ENCODE measurements at places on chromosomes 5 and 9.

DNA sequence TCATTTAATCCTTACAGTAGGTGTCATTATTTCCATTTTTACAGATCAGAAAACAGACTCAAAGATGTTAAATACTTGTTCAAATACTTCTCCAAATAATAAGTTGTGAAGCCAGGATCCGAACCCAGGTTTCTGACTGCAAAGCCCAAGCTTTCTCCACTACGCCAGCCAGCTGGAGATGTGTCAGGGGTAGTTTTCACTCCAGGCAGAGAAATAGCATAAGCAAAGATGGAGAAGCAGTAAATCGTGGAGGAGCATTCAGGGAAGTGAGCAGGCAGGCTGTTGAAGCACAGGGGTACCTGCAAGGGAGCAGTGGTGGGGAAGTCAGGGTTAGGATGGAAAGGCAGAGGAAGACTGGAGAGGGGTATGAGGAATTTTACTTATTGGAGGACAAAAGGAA lies 2.9 kb downstream of the TLN1 start:
- no peak for DNase-seq

DNA sequence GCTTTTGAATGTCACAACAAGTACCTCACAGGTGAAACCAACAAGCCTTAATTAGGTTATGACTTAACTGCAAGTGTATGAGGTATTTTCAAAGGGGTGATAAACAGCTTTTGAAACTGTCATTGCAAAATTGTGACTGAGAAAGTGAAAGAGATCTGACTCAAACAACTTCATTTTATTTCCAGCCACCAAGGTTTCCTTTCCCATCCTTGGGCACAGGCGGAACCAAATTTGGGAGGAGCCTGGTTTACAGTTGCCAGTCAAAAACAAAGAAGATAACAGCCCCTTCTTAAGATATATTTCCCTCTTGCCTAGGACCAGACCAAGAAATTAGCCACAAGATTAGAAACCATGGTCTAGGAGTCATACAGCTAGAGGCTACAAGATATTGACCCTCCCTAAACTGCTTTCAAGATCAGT lies 417.1 kb downstream of the CSNK1G3 start:
- no peak for DNase-seq

GRCh38 chr5:10111571-10111970 lies 138.1 kb downstream of the ATPSCKMT start:
- peak; percentile 35 for DNase-seq

DNA sequence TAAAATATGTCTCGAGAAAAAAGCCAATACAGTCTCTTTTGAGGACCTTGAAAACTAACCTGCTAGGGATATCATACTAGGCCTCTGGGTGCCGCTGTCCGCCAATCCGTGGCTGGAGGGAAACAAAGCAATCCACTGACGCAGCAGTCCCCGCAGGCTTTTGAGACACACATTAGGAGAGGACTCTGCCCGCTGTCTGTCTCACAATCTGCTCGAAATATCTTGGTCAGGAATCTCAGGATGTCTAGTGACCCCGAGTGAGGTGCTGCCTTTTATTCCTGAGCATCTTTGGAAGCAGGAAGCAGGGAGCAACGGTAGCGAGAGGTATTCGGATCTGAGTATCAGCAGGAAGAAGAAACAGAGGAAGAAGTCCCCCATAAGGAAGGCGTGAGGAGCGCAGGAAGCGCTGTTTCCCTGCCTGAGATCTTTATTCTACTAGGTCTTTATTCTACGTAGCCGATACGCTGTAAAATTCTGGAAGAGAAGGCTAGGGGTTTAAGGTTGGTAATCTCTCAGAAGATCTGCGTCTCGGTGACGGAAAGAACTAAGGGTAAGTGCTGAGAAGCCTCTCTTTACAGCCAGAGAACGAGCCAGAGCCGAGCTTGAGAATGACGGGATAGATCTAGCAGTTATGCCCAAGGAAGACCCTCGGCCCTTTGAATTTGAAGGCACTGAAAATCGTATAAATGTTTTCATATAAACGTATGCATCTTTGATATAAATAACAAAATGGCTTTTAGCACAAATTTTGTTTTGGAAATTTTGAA lies 4.0 kb upstream of the PCDHGA1 start:
- DNase-seq = no peak

DNA sequence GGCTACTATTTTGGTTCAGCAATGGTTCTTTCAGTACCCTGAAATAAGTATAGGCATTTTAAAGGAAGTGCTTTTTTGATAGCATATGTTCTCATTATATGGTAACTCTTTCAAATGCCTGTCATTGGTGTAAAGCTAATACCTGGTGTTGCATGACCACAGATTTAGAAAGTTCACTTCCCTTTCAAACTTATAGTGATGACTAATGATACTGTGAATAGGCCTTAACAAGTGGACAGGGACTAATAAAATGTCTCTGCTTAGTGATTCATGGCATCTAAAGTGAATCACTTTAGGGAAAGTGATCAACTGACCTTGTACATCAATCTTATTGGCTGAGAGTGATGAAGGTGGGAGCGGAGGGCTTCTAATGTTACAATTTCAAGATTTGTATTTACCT lies 21.6 kb downstream of the MRPL22 start:
- DNase-seq = peak; percentile 11

DNA sequence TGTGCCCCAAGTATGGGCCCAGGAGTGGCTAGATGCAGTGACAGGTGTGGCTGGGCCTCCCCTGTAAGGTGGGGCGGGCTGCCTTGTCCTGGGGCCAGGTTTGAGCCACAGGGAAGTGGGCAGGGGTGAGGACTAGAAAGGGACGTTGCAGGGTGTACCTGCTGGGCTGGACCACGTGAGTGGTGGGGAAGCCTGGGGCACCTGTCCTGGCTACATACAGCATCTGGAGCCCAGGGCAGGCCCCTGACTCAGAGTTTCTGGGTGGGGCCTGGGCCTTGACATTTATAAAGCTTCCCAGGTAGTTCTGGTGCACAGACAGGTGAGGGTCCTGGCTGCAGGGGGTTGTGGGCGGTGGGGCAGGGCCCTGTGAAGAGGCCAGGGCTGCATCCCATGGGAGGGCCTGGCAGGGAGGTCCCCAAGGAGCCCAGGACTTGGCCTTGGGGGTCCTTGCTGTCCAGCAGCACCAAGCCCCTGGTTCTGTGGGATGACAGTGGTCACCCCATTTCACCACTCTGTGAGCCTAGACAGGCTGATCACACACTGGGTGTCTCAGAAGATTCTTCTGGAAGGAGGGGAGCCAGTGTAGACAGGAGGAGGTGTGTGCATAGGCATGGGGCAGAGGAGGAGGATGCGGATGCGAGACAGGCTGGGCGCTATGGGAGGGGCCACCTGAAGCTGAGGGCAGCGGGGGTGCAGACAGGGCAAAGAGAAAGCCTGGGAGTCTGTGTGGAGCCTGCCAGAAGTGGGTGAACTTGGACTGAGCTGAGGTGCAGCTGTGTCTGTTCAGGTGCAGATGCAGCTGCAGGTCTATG lies 94.0 kb downstream of the PHF2 start:
- no peak for DNase-seq

GRCh38 chr9:124357721-124358361 lies 57.4 kb downstream of the PSMB7 start:
- DNase-seq = no peak

DNA sequence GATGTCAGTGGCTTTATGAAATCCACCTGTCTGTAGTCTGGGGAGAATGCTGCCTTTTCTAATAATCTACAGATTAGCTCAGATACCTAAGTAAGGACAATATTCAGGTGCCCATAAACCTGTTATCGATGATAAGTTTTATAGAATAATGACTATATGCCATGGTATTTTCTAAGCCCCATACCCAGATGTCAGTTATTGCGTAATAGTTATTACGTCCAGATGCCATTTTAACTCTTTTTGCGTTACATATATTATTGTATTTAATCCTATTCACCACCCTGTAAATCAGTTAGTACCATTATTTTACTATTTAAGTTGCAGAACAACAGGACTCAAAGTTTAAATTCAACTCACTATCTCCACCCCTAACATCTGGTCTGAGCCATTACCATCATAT lies 1343.9 kb upstream of the ACO1 start:
- no peak for DNase-seq

- DNase-seq = no peak
These were observed 962 bp upstream of the TXN start for GRCh38 chr9:110257097-110257841.

DNA sequence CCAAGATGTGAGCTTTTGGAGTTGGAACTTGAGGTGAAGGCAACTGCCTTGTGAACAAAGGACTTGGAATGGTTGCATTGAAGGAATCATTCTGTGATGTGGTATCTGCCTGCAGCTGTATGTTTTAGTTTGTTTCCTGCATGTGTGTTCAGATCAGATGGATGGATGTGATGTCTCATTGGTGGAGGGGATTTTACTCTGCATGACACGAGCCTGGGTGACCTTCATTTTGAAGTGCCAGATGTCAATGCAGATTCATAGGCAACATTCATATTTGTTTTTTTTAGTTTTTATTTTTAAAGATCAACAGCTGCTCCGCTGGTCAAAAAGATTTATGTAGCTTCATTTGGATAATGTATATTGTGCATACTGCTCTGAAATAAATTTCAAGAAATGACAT lies 13.5 kb downstream of the FBXL7 start:
- no peak for DNase-seq

- DNase-seq = no peak
These were observed 9.1 kb downstream of the IL31RA start for GRCh38 chr5:55860288-55860687.

- no peak for DNase-seq
These were observed 104.9 kb downstream of the SYK start for GRCh38 chr9:90906316-90907055.

- DNase-seq = no peak
These were observed 4.2 kb downstream of the PRKACG start for GRCh38 chr9:69009708-69010107.

GRCh38 chr9:98755006-98755618 lies 41.2 kb downstream of the ANKS6 start:
- no peak for DNase-seq

DNA sequence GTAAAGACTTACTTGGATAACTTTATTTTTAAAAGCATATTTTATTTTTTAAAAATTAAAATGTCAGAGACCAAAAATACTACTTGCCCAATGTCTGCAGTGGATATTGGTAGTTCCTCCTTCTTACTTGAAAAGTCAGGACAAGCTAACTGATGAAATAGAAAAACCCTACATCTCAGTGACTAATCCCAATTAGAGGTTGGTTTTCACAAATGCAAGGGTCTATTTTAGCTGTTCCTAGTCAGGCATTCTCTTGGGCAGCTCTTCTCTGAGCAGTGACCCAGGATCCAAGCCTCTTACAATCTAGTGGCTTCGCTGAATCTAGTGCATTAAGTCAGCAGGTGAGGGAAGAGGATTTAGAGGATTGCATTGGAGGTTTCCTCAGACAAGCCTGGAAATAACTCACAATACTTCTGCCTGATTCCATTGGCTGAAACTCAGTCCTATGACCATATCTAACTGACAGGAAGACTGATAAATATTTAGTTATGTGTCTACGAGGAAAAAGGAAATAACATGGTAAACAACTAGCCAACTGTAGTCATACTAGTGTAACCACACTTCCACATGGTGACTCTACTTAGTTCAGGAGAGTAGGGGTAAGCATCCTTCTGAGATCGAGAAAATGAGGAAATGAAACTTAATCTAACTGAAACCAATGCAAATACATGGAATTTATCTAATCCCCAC lies 34.2 kb upstream of the MIER3 start:
- DNase-seq = no peak

- no peak for DNase-seq
These were observed 20.7 kb upstream of the EBF1 start for GRCh38 chr5:159120446-159120845.

- DNase-seq = no peak
These were observed 172.2 kb downstream of the HSD17B3 start for GRCh38 chr9:96129747-96130146.

DNA sequence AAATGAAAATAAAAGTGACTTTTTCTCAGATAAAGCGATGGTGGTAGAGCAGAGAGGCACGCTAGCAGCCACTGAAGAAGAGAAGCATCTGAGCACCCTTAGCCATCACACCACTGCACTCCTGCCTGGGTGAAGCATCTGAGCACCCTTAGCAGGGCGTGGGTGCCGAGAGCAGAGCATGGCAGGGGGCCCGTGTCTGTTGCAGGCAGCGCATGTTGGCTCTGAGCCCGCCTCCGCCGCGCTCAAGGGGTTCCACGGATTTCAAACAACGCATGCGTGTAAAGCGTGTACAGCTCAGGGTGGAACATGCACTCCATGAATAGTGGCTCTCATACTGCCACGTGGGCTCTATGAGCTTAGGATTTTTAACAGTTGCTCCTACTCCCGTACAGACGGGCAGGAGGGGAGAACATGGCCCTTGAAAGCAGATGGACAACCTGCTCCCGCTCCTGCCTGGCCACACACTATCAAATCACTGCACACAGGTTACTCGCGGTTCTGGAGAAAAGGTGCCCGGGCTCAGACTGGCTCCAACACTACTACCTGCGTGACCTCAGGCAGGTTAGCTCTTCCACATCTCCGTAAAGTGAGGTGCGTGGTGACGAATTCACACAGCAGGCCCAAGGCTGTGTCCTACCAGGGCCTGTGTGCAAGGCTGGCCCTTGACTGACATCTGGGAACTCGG lies 12.1 kb downstream of the LRRC14B start:
- DNase-seq = peak; percentile 2

- DNase-seq = no peak
These were observed 108.5 kb downstream of the C9orf152 start for GRCh38 chr9:110099236-110100095.

- no peak for DNase-seq
These were observed 385.5 kb downstream of the ADGRV1 start for GRCh38 chr5:90944116-90944515.

GRCh38 chr9:17793713-17794622 lies 215.1 kb downstream of the SH3GL2 start:
- no peak for DNase-seq

DNA sequence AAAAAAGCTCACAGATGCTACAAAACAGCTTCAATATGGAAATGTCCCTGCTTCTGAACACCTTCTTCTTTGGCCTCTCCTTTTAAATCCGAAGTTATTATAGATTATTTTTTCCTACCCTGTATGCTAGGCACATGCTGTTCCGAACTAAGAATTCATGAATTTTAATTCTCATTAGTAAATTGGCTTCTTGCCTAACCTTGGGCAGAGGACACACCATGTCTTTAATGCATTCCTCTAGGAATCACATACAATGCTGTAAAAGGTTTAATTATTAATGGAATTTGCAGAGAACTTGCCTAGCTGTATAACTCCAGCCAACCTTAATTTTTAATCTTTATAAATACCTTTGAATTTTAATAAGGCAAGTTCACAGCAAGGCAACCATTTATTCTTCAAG lies 234.4 kb downstream of the NTRK2 start:
- DNase-seq = no peak

GRCh38 chr5:56565644-56566043 lies 249.7 kb upstream of the MAP3K1 start:
- no peak for DNase-seq
